Brain pericyte (primary cell): ENCODE measurements at places on chromosomes 7 and 10.

DNA sequence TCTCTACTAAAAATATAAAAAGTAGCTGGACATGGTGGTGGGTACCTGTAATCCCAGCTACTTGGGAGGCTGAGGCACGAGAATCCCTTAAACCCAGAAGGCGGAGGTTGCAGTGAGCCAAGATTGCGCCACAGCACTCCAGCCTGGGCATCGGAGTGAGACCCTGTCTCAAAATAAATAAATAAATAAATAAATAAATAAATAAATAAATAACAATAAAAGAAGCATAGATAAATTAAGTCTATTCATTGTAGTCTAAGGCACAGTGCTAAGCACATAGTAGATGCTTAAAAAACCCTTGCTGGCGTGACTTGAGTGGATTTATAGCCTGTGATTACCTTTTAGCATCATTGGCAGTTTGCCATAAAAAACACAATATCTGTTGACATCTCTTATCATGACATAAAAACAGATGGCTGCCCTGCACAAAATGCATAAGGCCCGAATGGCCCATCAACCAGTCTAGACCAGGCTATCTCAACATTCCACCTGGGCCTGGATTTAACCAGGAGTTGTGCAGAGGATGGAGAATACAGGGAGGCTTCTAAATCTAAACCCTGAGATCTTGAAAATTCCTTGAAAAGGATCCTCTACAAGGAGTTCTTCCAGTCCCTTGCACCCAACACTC, 94.9 kb downstream of the PRLHR start:
- no peak for DNase-seq

DNA sequence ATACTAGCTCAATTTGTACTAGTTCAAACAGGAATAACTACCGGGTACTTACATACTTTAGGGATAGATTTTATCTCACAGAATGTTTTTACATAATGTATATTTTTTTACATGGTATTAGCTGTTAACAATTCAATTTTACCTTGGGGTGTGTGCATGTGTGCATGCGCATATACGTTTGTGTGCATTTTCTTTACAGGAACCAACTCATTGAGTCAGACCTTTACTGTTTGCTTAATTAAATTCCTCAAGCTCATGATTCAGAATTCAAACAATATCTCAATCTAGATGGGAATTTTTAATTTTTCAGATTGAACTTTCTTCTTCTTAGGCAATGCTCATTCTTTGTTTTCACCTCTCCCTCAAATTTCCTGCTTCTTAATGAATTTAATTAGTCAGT, 24.7 kb upstream of the WASL start:
- DNase-seq, result no peak

GRCh38 chr7:132255898-132256297, 320.4 kb downstream of the PLXNA4 start:
- DNase-seq, result peak; percentile 47

- DNase-seq, result no peak
Measured at GRCh38 chr10:47030191-47030703, 119.0 kb downstream of the PTPN20 start.

DNA sequence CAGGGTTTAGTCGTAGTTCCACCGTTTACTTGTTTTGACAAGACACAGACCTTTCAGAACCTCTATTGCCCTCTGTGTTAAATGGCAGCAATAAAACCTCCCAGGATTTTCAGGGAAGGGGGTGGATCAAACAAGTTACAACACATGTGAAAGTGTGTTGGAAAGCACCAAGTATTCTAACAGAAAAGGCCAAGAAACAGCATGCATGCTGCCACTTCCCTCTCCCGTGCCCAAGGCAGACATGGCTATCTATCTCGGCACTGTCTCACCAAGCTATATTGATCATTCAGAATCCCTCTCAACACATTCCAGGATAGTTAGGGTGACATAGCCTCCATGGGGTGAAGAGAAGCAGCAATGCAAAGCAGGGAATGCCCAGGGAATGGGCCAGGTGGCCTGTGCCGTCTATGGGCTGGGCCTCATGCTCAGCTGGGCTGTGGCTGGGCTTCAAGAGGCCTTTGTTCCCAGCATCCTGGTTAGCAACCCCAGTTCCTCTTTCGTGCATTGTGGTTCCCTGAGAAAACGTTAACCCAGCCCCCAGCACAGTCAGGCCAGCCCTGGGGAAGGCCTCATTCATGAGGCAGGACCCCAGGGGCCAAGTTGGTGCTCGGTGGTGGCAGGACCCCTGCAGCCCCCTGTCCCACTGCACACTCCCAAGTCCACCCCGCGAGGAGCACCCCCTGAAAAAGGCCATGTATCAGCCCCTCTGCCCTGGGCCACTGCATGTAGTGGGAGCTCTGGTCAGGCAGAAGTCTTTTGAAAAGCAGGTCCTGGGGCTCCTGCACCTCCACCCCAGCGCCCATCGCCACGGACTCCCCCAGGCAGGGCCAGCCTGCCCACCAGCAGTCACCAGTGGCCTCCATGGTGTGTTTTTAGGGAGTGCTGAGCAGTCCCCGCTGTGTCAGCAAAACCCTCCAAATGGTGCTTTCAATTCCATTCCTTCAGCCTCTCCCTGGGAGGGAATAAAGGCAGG, 25.5 kb downstream of the VSIR start:
- DNase-seq, result no peak

GRCh38 chr7:42174391-42174912, 62.6 kb downstream of the GLI3 start:
- DNase-seq, result no peak

DNA sequence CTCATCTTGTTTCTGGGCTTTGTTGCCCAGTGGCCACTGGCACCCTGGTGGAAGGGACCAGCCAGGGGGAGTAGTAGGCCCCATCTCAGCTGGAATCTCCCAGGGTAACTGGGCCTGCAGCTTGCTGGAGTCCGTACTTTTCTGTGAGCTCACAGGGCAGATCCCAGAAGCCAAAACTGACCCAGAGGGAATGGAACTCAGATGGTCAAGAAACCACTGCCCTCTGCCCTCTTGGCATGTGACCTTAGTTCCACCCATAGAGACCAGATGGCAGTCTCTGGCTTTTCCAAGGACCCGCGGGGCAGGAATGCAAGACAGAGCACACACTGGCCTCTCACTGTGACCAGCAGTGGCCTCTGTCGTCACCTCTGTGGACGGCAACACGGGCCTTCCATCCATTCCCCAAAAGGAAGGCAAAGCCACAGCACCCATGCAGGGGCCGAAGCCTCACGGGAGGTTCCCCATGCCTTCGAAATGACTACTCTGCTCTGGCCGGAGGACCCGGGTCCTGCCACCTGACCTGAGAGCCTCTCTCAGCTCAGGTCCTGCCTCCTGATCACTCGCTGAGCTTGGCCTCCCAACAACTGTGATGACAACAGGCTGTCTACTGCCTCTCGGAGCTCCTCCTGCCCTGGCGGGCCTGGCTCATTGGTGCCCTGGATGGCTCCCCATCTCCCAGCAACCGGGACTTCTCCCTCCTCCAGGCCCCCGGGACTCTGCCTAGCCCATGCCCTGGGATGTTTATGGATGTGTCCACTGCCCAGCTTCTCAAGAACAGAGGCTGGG, 29.9 kb downstream of the MYL10 start:
- DNase-seq, result no peak

DNA sequence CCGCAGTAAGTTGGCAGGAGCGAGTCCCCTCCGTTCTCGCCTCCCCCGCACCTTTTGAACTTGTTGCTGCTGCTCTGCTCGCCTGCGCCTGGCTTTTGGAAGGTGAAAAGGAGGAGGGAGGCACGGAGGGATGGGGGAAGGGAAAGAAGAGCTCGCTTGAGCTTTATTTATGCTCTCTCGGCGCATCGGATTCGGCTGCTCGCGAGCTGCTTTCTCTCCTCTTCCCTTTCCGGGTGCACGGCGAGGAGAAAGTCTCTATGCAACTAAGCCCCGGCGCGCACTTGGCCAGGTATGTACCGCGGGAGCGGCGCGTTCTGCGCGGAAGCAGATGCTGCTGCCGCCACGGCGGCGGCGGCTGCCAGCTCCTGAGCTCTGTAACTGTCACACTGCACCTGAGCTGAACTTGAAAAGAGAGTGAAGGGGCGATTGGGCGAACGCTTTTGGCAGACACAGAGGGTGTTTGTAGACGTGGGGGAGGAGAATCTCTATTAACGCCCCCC, 551 bp downstream of the KCND2 start:
- DNase-seq, result no peak

- no peak for DNase-seq
Measured at GRCh38 chr10:121340271-121340831, 257.9 kb downstream of the FGFR2 start.

GRCh38 chr7:128240696-128241386, at the start of gene LEP:
Gene LEP, plus strand, starts transcription at chr7:128241278. Its CDS starts 10,741 bp downstream, at chr7:128252019.
- no peak for DNase-seq

GRCh38 chr10:43928425-43928968, 279.8 kb upstream of the ZNF32 start:
- no peak for DNase-seq

- DNase-seq, result no peak
Measured at GRCh38 chr10:62638062-62638477, 166.4 kb upstream of the ADO start.

DNA sequence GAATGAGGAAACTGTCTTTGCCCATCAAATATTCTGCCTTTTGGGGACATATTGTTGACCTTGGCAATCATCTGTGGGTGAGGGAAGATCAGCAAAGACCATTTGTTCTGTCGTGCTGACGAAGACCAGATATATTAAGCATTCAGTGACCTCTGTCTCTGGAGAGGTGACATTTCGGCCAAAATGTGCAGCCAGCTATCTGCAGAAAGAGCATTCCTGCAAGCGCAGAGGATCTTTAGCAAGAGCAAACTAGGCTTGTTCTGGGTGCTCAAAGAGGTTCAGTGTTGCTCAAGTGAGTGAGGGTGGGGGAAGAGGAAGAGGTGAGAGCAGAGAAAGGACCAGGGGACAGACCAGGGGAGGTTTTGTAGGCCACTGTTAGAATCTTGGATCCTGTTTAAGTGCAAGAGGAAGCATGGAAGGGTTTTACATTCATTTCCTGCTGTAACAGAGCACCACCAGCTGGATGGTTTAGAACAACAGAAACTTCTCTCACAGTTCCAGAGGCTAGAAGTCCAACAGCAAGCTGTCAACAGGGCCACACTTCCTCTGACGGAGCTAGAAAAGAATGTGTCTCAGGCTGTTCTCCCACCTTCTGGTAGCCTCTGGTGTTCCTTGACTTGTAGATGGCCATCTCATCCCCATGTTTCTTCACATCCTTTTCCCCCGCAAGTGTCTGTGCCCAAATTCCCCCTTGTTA, 11.2 kb downstream of the C10orf120 start:
- no peak for DNase-seq

DNA sequence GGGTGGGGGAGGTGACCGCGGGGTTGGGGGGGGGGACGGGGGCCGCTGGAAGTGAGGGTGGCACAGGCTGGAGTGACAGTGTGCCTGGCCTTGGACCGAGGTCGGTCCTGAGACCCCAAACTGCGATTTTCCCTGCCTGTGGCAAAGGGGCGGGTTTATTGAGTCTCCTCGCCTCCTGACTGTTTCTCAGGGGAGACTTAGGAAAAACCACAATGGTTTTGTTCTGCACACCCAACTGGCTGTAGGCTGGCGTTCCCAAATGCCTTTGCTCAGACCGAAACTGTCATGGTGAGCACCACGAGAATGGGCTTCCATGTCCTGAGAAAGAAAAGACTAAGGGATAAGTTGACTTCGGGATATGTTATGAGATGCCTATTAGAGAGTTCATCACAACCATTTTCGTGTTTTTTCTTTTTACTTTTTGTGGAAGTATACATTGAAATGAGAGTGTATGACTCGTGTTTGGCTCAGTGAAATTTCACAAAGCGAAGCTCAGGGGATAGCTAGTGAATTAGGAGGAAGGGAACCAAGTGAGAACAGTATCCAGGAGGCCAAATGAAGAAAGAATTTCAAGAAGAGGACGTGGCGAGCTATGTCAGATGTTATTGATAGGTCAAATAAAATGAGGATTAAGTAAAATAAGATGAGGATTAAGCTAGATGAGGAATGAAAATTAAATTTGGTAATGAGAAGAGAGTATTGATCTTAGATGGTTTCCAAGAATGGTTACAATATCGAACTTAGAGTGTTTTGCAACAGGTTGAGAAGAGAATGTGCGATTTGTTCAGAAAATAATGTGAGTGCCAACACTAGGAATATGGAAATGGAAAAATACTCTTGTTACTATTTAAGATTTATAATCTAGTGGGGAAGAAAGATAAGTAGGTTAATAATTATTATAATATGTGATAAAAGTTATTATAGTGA, 918 bp downstream of the NET1 start:
- peak; percentile 16 for DNase-seq

DNA sequence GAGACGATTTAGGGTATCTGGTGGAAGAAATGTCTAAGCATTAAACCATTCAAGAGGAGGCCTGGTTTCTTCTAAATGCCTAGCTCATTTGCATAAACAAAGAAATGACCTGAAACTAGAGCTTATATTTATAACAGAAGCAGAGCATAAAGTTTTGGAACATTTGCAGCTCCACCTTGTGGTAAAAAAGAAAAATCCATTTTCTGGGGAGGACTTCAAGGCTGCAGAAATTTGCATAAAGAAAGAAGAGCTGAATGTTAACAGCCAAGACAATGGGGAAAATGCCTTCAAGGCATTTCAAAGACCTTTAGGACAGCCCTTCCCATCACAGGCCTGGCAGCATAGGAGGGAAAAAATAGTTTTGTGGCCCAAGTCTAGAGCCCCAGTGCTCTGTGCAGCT, 362.0 kb downstream of the ZNF248 start:
- no peak for DNase-seq
